Activated CD4-positive, alpha-beta T cell treated with anti-CD3 and anti-CD28 coated beads, Interleukin-2, amount 50 U/mL, for 1 hour (primary cell): ENCODE measurements at places on chromosomes 11 and 22.

DNA sequence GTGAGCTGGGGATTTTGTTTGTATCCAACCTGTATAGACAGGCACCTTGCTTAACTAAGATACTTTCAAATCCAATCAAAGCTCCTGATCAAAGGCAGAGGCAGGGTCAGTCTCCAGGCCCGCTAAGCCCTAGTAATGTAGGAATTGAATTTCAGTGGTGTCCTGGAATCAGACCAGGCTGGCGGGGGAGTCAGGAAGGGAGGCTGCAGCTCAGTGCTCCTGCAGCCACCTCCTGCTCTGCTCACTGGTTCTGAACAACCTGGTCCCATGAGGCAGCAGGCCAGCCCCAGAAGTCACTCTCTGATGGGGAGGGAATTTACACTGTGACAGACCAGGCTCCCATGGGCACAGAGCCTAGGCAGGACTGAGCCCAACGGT is 38.5 kb upstream of the GALNT18 start:
- DNase-seq = no peak

- no peak for DNase-seq
These were observed 42.2 kb upstream of the BLID start for GRCh38 chr11:122158171-122158570.

- no peak for DNase-seq
These were observed 1376.1 kb upstream of the TENM4 start for GRCh38 chr11:80816966-80817365.

DNA sequence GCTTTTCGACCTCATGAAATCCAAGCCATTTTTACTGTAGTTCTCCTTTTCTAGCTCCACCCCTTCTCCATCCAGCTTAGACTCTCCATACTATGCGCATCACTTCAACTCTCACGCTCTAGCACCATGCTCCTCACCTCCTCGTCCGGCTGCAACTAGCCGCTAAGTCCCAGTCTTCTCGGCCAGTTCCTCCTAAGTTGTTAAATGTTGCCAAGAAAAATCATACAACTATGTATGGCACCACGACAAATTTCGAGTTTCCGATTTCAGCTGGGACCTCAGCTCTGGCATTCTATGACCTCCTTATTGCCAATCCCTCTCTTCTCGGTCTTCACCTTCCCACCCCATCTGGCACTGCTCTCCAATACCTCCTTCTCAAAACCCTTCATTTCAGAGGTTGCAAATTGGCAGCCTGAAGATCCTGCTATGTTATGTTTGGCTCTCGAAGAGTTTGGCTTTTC is 1.0 kb downstream of the ZNF70 start:
- DNase-seq = no peak

GRCh38 chr11:72924568-72925190 is 110.5 kb downstream of the ATG16L2 start:
- DNase-seq = no peak

DNA sequence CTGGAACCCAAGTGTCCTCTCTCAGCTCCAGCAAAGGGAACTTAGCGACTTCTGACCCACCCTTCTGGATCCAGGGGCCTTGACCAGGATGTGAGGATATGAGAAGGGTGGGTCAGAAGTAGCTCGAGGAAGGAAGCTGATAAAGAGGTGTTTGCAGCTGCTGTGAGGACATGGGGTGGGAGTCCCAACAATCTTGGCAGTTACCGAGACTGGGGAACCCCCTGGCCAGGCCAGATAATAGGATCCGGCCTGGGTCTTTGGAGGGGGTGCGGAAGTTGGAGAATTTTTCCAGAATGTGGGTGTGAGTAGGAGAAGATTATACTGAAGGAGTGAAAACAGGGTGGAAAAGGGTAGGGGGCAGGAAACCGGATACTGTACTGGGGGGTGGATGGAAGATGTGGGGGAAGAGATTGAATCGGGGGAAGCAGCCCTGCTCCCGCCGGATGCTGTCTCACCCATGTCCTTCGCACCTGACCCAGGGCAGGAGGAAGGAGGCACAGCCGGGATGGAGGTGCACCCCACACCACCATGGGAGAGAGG is 2.8 kb upstream of the MCAM start:
- no peak for DNase-seq

- DNase-seq = no peak
These were observed 221.0 kb downstream of the HIPK3 start for GRCh38 chr11:33478111-33478573.

DNA sequence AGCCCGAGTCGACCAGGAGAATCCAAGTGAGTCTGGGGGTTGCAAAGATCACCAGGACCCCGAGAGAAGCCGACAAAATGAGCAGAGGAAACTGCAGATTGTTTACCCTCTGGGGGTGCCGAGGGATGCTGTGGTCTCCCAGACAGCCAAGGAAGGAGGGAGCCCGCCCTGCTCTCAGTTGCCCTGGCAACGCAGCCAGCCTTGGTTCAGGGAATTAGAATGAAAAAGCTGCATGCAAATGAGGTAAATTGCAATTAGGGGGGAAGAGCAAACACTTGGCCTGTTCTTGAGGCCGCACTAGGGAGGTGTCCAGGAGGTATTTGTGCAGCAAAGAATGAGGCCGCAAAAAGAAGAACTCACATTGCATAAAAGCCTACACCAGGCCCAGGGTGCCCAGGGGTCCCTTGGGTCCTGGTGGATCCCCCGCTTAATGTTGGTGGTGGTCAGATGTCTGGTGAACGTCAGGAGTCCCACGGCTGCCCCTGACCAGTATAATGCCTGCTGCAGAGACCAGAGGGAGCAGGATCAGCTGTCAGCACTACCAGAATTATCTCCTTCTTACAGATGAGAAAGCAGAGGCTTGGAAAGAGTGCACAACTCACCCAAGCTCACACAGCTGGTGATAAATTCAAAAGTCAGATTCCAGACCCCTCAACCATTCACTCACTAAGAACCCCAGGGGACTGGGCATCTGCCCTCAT is 40.3 kb upstream of the ATXN10 start:
- no peak for DNase-seq

DNA sequence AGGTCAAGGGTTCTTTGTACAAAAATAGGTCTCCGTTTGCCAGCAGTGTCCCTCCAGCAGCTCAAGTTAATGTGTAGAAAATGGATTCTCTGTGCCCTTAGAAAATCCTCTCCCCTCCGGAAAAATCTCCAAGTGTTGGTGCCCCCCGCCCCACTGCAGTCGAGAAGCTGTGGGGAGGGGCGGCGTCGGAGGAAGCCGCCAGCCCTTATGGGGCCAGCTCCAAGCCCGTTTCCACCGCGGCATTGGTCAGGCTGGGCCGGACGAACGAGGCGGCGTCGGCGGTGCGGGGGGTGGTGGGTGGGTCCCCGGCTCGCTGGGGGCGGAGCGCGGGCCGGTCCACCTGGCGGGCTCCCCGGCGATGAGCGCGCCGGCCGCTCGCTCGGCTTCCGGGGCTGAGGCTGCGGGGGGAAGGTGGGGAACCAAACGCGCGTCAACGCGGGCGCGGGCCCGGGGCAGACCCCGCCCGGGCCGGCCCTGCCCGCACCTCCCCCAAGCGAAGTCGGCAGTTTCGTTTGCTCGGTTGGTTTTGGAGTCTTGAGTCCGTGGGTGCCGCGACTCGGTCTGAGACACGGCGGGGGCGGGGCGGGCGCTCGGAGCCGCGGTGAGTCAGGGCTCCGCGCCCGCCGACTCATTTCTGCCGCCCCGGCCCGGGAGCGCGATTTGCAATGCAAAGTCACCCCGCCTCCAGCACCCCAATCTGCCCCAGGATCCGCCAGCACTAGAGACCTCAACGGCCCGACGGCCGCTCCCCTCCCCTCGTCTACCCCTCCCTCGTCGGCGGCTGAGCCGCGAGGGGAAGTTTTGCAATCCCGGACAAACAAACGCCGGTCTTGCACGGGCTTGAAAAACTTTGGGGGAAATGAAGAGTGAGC is 1.4 kb downstream of the ASCL2 start:
- peak; percentile 52 for DNase-seq

DNA sequence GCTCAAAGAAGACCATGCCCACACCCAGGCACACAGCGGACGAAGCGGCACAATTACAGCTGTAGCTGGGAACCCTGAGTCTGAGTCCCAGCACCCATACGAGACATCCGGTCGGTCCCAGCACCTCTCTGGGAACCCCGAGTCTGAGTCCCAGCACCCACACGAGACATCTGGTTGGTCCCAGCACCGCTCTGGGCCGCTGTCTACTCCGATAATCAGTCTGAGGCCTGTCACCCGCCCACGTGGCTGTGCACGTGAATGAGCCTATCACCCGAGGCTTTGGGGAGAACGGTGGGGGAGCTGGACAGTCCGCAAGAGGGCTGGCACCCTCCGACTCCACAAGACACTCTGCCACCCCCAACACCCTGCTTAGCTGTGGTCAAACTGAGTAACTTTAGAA is 6.2 kb downstream of the TTLL8 start:
- DNase-seq = no peak

DNA sequence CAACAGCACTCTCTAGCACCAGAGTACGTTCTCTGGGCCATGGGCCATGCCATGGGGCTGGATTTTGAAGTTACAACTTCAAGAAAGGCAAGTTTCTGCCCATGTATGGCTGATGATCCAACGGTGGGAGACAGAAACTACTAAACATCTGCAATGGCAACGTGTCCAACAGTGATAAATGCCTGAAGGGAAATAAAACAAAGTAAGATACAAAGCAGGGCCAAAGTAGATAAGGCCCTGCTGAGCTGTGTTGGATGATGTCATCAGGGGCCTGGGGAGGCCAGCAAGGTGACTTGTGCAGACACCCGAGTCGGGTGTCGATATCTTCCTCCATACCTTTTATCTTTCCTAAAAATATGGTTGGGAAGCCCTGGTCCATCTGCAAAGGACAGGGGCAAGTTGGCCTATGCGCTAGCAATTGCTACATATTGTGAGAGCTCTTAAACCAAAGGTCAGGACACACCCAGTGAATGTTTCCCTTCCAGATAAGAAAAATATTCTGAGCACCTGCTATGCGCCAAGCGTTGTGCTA is 487.2 kb downstream of the MN1 start:
- no peak for DNase-seq

DNA sequence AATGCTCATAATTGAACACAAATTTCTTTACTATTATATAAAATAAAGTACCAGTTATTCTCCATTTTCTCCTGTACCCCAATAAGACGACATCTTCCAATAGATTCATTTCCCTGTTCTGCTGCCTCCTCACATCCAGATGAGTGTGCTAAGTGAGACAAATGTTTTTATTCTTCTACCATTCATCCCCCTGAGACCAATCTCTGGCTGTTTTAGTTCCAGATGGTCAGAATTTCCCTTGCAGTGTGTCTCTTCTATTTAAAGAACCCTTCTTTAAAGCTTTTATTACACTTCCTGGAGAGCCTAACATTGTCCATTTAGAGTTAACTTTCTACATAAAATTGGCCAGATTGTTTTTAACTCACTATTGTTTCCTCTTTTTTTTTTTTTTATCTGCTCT is 41.2 kb upstream of the GLYATL1 start:
- no peak for DNase-seq

DNA sequence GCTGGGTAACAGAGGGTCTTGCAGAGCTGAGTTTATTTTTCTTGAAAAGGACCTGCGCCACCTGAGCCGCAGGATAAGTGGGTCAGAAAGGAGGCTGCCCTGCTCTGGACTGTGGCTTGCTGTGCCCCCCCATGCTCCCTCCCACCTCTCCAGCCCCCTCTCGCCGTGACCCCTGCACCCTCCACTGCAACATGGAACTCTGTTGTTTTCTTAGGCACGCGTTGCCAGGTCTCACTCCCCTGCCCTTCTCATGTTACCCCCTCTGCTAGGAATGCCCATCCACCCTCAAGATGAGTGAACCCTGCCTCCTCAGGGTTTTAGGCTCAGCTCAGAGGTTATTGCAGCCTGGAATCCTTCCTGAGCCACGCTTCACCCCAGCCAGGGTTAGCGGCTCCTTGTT is 10.8 kb downstream of the ETS1 start:
- DNase-seq = no peak

- no peak for DNase-seq
These were observed 30.6 kb downstream of the APOL6 start for GRCh38 chr22:35678836-35679235.

GRCh38 chr11:1121813-1122663 is 35.7 kb upstream of the MUC5AC start:
- no peak for DNase-seq

GRCh38 chr11:2402106-2402505 is 1.6 kb downstream of the TSSC4 start:
- no peak for DNase-seq

DNA sequence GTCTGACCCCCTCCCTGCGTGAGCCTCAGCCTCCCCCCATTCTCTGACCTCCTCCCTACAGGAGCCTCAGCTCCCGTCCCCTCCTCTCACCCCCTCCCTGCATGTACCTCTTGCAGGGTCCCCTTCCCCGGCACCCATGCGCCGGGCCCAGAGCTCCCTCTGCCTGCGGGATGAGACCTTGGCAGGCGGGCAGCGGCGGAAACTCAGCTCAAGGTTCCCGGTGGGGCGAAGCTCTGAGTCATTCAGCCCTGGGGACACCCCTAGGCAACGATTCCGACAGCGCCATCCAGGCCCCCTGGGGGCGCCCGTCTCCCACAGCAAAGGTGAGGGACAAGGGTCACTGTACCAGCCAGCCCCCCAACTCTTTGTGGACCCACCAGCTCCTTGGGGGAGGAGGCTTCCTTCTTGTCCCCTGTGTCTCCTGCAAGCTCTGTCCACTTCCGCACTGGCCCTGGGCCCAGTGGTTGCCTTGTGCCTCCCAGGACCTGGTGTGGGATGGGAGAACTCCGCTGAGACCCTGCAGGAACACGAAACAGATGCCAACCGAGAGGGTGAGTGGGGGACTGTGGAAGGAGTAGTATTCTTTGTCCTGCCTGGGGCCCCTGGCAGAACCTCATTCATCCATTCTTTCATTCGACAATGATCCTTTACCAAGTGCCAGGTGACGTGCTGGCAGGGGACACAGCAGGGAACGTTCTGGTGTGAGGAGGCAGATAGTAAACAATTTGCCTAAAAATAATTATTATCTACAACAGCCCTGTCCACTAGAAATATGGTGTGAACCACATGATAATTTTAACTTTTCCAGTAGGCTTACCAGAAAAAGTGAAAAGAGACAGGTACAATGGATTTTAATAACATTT is 3.7 kb upstream of the RPS6KA4 start:
- peak; percentile 27 for DNase-seq

GRCh38 chr11:100990931-100991330 is 138.7 kb downstream of the PGR start:
- DNase-seq = no peak

DNA sequence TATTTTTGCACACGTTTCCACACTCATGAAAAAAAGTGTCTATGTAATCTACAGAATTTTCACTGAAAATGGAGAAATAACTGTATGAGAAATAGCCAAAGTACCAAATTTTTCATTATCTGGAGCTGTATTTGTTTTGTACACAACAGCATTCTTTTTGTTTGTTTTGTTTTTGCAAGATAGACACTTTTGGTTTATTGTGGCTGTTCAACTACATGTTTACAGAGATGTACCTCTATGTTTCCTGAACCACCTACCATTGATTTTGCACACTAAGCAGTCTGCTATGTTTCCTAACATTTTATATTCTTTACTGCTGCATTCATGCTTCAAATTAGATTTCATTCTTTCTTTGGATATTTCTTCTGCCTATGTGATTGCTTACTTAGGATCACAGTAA is 116.3 kb downstream of the ELP4 start:
- DNase-seq = no peak

GRCh38 chr11:10117709-10118351 is 176.2 kb downstream of the SBF2 start:
- no peak for DNase-seq
